ENCODE measurements at places on chromosomes 6 and 20.

DNA sequence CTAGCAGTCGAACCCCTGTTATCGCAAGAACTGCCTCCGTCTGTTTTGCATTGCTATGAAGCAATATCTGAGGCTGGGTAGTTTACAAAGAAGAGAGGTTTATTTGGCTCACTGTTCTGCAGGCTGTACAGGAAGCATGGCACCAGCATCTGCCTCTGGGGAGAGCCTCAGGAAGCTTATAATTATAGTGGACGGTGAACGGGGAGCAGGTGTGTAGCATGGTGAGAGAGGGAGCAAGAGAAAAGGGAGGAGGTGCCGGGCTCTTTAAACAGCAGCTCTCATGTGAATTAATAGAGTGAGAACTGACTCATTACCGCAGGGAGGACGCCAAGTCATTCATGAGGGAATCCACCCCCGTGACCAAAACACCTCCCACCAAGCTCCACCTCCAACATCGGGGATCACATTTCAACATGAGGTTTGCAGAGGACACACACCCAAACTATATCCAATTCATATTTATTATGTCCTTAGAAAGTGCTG is 172.6 kb upstream of the KCNG1 start:
- no peak for DNase-seq

- DNase-seq = peak; percentile 39
Observed at GRCh38 chr20:23228912-23229311, 121.7 kb upstream of the NXT1 start.

GRCh38 chr6:56536536-56536935 is 106.2 kb downstream of the DST start:
- no peak for DNase-seq

DNA sequence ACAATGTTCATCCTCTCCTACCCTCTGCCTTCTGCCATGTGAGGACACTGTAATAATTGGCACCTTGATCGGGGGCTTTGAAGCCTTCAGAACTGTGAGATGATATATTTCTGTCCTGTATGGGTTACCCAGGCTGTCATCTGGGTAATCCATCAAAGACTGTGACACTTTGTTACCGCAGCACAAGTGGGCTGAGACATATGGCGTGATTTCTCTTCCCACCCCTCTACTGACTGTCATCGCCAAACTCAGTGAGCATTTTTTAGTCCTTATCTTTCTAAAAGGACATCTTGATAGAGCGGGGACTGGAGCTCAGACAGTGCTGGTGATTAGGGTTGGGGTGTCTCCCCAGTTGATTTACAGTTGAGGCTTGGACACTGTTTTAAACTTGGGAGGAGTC is 10.4 kb upstream of the PLG start:
- DNase-seq = no peak

- no peak for DNase-seq
Observed at GRCh38 chr6:131400054-131400778, 172.8 kb upstream of the ARG1 start.

GRCh38 chr6:103167345-103168071 is 1692.2 kb downstream of the HACE1 start:
- no peak for DNase-seq

GRCh38 chr6:8526624-8527023 is 91.3 kb upstream of the SLC35B3 start:
- no peak for DNase-seq

DNA sequence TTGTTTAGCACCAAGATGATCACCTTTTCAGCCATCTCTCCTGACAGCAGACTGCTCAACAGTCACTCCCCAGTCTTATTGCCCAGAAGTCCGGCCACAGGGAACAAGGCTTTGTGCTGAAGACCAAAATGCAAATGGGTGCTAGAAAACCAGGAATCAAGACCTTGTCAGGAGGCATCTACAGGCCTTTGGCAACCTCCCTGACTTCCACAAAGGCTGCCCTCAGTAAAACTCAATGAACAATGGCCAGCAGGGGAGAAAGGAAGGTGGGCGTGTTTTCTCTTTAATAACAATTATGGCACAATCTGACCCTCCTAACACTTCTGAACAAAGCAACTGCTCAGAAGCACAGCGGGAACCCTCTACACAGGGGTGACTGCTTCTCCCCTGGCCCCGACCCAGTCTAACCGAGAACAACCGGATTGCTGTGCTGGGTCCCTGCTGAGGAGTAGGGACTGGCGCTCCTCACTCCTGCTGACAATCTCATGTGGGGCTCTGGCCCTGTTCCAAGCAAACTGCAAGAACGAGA is 41.6 kb downstream of the PLCG1 start:
- DNase-seq = peak; percentile 25

DNA sequence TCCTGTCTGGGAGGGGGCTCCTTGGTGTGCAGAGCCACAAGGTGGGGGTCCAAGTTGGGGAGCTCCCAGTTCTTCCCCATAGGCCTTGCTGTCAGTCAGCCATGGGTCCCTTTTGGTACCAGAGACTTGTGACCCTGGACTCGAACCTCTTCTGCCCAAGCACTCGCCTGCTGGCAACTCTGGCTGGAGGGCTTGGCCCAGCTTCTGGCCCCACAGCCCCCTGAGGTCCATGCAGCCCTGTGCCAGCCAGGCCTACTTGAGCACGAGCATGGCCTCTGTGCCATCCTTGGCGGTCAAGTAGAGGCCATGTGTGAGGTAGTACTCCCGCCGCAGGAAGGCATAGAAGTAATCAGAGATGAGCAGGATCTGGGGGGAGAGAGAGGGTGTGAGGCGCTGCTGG is 2.1 kb downstream of the MAP1LC3A start:
- DNase-seq = peak; percentile 29

- no peak for DNase-seq
Observed at GRCh38 chr6:38687043-38687353, 15.9 kb downstream of the GLO1 start.

DNA sequence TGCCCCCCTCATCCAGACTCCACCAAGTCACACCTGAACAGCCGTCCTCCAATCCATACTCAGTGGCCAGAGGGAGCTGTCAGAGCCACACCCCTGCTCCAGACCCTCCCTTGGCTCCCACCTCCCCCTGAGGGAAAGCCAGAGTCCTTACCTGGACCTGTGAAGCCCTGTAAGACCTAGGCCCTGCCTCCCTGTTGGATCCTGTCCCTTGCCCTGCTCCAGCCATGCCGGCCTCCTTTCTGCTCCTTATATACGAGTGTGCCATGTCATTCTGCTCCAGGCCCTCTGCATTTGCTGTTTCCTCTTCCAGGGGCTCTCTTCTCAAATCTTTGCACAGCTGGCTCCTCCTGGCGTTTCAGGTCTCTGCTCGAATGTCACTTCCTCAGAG is 100.3 kb upstream of the MYL9 start:
- no peak for DNase-seq

- DNase-seq = no peak
Observed at GRCh38 chr6:149452037-149452939, 32.5 kb downstream of the ZC3H12D start.

GRCh38 chr6:41929924-41930323 is 8.6 kb downstream of the BYSL start:
- no peak for DNase-seq

DNA sequence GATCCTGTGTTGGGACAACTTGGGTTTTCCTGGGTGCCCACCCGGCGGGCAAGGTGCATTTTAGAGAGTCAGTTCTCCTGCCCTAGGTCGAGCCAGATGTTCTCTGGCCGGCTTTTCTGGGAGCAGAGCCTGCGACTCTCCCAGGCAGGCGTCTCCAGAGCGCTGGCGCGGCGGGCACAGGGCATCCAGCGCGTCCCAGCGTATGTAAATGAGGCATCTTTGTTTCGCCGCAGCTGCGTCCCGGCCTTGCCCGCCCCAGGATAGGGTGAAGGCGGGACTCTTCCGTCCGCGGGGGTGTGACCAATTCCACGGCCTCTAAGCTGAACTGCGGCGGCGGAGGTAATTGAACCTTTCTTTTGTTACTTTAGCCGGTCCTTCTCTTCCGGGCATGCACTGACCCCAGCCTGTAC is 9.1 kb downstream of the GRIK2 start:
- DNase-seq = no peak

- no peak for DNase-seq
Observed at GRCh38 chr6:18663011-18663410, 275.9 kb downstream of the RNF144B start.

GRCh38 chr20:40268321-40269075 is 420.5 kb downstream of the MAFB start:
- DNase-seq = no peak

DNA sequence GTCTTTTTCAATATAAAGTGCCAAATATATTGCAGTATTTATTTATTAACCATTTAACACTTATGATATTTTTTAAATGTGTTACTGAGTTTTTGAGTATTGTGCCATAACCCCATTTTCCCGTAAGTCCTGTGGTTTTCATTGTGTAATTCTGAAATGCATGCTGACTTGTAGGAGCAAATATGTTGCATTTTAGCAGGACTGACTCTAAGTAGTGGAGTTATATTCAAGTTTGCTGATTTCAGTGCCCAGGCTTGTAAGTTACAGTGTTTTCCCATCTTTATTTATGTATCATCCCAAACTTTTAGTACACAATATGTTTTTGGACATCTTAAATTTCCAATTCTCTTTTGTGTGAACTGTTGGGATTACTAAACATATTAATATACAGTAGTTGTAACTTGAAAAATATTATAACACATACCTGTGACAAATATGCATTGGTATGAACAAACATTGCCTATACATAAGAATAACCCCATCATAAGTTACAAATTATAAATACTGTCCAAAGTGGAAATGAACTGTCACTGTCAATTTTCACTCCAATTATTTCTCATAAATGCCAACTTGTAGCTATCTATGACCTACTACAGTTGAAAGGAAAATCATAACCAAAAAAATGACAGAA is 179.3 kb upstream of the RUNX2 start:
- DNase-seq = no peak

DNA sequence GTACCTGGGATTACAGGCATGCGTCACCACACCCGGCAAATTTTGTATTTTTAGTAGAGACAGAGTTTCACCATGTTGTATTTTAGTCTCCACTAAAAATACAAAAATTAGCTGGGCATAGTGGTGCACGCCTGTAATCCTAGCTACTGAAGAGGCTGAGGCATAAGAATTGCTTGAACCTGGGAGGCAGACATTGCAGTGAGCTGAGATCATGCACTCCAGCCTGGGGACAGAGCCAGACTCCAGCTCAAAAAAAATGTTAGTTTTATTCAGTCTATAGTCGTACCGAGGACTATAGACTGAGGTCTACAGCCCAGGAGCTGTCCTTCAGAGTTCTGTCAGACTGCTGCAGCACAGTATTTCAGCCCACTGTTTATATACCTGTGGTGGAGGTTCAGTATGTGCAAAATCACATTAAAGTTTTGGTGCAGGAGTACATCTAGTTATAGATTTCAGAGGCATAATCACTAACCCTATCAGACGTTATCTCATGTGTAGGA is 3.6 kb upstream of the CASP8AP2 start:
- no peak for DNase-seq

DNA sequence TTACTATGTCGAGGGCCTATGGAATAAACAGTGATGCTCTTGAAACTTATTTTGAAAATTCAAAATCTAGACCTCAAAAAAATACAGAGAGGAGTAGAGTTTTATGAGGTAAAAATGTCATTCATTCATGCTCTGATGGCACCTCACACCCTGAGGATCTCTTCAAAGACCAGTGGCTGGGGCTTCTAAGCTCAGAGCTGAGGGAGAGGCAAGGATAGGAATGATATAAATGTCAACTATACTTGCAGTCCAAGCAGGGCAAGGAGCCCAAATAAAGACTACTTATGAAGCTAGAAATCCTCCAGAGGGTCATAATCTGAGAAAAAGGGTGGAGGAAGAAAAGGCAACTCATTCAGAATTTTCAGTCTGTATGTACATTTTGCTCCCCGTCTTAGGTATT is 136.7 kb upstream of the CARMIL1 start:
- no peak for DNase-seq

DNA sequence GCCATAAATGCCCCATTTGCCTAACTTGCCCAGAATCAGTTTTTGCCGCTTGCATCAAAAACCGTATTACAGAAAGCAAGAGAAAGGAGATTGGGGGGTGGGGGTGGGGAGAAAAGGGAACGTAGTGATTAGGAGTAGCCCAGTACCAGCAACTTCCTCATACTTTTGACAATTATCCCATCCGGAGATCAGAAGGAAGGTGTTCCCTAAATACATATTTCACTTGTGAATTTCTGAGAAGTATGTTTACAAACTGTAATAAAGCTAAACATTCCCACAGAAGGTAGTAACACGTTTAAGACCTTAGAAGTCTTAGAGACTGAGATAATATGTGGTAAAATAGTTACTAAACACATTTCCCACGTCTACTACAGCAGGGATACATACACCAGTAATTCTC is 14.5 kb downstream of the PREP start:
- no peak for DNase-seq

GRCh38 chr6:84560436-84561390 is 203.7 kb downstream of the TBX18 start:
- DNase-seq = no peak

- DNase-seq = no peak
Observed at GRCh38 chr6:23245572-23245971, 676.2 kb downstream of the HDGFL1 start.

DNA sequence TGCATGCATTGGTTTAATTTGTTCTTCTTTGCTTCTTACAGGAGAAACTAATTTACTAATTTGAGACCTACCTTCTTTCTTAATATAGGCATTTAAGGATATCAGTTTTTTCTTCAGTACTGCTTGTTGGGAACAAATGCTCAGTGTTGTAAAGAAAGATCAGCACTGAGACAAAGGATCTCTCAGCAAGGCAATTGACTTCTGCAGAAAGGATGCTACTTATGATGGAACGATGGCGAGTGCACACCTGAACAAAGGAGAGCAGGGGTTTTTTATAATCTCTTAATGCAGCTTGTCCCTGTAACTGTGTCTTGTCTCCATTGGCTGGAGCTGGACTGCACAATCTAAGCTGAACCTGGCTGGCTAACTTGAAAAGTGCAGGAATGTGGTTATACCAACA is 64.2 kb downstream of the RPP21 start:
- DNase-seq = no peak

GRCh38 chr6:32983964-32984621 is 15.7 kb downstream of the BRD2 start:
- no peak for DNase-seq

GRCh38 chr6:8845690-8846089 is 410.3 kb upstream of the SLC35B3 start:
- DNase-seq = no peak

DNA sequence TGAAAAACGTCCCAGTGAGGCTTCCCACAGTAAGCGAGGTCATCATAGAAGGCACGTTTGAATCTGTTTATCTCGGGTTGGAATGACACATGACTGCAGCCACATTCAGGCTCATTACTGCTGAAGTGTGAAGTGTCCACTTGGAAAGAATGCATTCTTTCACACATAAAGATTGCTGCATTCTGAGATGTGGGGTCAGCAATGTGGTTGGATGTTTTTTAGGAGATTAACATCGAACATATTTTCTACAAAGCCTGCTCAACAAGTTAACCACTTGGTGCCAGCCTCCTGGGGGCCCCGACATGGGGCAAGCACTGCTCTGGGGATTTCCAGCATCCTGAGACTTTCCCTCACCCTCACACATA is 79.9 kb downstream of the BMP6 start:
- DNase-seq = no peak

GRCh38 chr6:154996841-154997311 is 1.8 kb downstream of the TIAM2 start:
- no peak for DNase-seq

- no peak for DNase-seq
Observed at GRCh38 chr6:20351534-20351933, 50.1 kb upstream of the E2F3 start.

- no peak for DNase-seq
Observed at GRCh38 chr6:21240709-21241108, 352.8 kb upstream of the SOX4 start.

Measured in anterior cingulate cortex (tissue), 58 donors.